ENCODE measurements at places on chromosomes 3 and 15. TPM values are rescaled to one million over a fixed set of nuclear protein-coding genes. Genes with fewer than 3 reads are reported as not detected.

DNA sequence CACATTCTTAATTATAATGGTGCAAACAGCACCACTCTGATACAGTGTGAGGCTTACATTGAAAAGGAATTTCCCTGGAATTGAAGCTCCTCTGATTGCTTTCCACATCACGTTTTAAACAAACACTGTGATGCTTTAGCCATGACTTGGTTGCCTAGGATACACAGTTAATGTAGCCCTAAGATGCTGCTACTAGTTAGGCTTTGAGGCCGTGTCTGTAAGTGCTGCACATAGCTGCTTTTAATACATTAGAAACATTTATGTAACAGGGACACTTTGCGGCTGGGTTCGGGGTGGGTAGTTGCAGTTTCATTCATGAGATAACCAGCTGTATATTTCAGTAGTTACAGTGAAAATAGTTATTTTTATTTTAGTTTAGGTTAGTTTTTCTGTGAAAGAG, 334.7 kb downstream of the NLGN1 start:
- H3K27ac ChIP-seq: no peak overlapping the region
- no peak overlapping the region for H3K4me3 ChIP-seq
- no peaks in the 10 kb centered on the region for H3K27me3 ChIP-seq
- H3K36me3 ChIP-seq: no peaks in the 10 kb centered on the region
- no peaks in the 10 kb centered on the region for H3K4me1 ChIP-seq

DNA sequence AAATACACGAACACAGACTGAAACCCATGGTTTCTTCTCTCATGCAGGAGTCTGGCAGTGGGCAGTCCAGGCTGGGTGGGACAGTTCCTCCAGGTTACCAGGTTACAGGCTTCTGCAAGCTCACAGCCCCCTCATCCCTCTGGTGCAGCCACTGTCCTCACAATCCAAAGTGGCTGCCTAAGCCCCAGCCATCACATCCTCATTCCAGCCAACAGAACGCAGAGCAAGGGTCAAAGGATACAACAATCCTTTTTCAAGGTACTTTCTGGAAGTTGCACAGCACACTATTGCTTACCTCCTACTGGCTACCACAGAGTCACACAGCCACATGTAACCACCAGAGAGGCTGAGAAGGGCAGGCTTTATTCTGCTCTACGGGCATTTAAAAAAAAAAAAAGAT, 154.6 kb downstream of the NUP210 start:
- DNase-seq: no peak
- H3K4me1 ChIP-seq: peaks cover 12% of the 10 kb centered on the region
- no peak overlapping the region for H3K27ac ChIP-seq
- H3K27me3 ChIP-seq: no peaks in the 10 kb centered on the region

DNA sequence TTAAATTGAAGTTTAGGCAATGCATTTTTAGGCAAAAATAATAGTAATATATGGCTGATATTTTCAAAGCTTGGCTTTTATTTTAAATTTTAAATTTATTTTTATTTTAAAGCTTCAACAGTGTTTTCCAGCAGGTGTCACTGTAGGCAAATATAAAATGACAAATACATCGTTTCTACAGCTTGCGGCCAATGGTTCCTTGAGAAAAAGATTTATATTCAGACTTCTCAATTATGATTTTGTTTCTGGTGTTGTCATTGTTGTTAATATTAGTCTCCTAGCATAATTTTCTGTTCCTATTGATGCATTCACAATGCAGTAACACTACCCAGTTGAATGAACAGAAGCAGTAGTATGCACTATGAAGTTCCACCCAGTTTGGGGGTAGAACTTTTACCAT, 220.7 kb upstream of the DNAJC19 start:
- no peaks in the 10 kb centered on the region for H3K4me1 ChIP-seq
- H3K4me3 ChIP-seq: no peak overlapping the region
- no peaks in the 10 kb centered on the region for H3K36me3 ChIP-seq
- no peak overlapping the region for H3K27ac ChIP-seq
- no peak for DNase-seq

DNA sequence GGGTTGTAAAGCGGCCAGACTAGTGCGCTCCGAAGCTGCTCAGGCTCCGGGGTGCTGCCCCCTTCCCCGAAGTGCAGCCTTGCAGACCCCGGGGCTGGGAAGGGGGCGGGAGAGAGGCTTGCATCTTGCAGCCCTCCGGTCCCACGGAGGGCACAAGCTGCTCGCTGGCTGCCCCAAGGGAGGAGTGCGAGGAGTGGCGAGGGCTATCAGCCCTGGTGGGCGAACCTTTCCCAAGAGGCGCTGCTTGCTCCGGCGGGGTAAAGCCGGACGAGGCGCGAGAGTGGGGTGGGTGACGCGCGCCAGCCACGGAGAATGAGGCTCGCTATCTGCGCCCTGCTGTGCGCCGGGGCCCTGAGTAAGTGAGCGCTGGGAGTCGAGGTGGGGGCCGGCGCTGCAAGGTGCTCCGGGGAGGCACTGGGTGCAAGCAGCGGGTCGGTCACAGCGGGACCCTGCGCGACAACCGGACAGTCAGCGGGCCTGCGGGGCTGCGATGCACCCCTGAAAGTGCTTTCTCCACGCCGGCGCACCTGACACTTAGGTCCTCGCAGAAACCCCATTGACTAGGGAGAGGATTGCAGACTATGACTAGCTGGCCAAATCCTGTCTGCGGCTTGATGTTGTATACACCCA, 12.7 kb upstream of the TOPBP1 start:
- H3K27me3 ChIP-seq: peaks cover 64% of the 10 kb centered on the region
- peaks cover 2% of the 10 kb centered on the region for H3K4me1 ChIP-seq
- no peak overlapping the region for H3K4me3 ChIP-seq
- H3K27ac ChIP-seq: no peak overlapping the region
- no peak for DNase-seq
- H3K36me3 ChIP-seq: no peaks in the 10 kb centered on the region

DNA sequence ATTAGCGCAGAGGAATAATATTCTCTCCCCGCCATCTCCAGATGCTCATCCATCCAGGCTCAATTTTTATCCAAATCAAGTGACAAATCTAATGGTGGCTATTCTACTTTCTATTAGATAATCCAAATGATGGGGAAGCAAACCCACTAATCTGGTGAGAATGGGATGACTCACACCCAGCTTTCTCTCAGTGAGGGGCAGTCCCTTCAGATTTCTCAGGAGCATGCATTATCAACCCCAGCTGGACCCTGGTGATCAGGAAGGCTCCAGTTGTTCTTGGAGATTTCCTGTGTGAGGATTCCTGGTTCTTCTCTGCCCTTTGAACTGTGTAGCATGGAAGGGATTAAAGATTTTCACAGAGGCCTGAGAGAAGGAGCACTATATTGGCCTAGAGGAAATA, 358.0 kb downstream of the WDR72 start:
- no peaks in the 10 kb centered on the region for H3K36me3 ChIP-seq
- H3K27me3 ChIP-seq: no peaks in the 10 kb centered on the region
- no peak overlapping the region for H3K4me3 ChIP-seq
- no peaks in the 10 kb centered on the region for H3K4me1 ChIP-seq

- no peak for DNase-seq
- no peaks in the 10 kb centered on the region for H3K36me3 ChIP-seq
- peaks cover 7% of the 10 kb centered on the region for H3K27me3 ChIP-seq
- no peaks in the 10 kb centered on the region for H3K4me1 ChIP-seq
- no peak overlapping the region for H3K27ac ChIP-seq
Observed at GRCh38 chr3:137103739-137104138, 146.0 kb downstream of the IL20RB start.

- H3K4me1 ChIP-seq: no peaks in the 10 kb centered on the region
- DNase-seq: no peak
- H3K36me3 ChIP-seq: peaks cover 57% of the 10 kb centered on the region
- H3K27ac ChIP-seq: no peak overlapping the region
Observed at GRCh38 chr15:74025436-74025835, 30.9 kb downstream of the PML start.

DNA sequence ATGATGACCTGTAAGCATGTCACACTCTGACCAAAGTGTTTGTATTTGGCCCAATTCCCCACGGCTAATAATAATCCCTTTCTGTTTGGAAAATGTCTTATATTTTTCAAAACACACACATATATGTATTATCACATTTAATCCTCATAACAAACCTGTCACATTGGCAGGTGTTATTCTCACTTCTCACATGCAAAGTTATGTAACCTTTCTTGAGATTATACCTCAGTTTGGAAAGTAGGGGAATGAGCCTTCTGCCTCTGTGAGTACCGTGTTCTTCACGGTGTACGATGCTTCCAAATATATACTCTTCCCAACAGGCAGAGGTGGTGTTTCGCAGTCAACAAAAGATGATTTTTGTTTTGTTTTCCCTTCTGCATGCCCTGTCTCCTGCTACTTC, 205.6 kb downstream of the TP63 start:
- no peak overlapping the region for H3K4me3 ChIP-seq
- H3K4me1 ChIP-seq: no peaks in the 10 kb centered on the region
- peak overlapping the region; percentile 43 for H3K27ac ChIP-seq
- no peaks in the 10 kb centered on the region for H3K36me3 ChIP-seq
- no peak for DNase-seq
- no peaks in the 10 kb centered on the region for H3K27me3 ChIP-seq

Gene TIPARP
- 14.3 TPM for total RNA-seq

DNA sequence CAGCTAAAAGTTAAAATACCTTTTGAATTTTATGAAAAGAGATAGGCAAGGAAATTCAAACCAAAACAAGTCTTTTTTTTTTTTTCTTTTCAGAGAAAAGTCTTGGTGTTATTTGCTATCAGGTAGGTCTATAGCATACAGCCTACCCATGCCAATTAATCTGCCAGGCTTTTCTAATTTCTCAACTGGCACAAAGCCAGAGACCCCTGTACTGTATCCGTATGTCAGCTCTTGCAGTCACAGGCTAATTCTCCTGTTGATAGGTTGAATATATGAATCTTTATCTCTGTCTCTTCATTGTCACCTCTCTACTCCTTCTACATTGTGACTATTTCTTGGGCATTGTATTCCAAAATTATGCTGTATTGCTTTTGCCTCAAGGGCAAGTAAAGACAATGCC, 133.4 kb downstream of the IL5RA start:
- H3K36me3 ChIP-seq: no peaks in the 10 kb centered on the region
- H3K4me3 ChIP-seq: no peak overlapping the region
- no peaks in the 10 kb centered on the region for H3K27me3 ChIP-seq
- no peaks in the 10 kb centered on the region for H3K4me1 ChIP-seq

DNA sequence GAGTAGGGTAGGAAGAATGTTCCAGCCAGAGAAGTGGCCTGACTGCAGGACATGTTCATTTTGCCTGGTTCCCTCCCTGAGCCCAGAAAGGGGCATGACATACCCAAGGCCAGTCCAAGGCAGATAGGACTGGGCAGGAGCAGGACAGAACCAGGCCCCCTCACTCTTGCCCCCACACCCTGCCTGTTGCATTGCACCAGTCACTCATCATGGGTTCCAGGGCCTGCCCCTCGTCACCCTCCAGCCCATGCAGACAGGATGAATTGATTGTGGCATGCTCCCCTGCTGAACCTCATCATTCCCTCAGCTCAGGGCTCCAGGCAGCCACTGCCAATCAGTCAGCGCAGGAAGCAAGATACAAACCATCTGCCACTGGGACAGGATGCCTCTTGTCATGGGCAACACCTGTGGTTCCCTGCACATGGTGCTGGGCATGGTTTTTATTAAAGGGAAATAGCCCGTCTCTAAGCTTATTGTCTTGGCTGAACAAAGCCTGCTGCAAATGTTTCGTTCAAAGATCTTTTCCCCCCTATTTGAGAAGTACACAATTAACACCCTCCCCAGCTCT, 48.9 kb downstream of the RASGRF1 start:
- no peaks in the 10 kb centered on the region for H3K4me1 ChIP-seq
- H3K36me3 ChIP-seq: no peaks in the 10 kb centered on the region
- no peak for DNase-seq

Gene TF
- total RNA-seq: 1.9 TPM

GRCh38 chr15:23690450-23690852, 3.3 kb upstream of the NDN start:
- no peak overlapping the region for H3K4me3 ChIP-seq
- no peak for DNase-seq
- H3K4me1 ChIP-seq: no peaks in the 10 kb centered on the region
- H3K27ac ChIP-seq: no peak overlapping the region
- no peaks in the 10 kb centered on the region for H3K36me3 ChIP-seq
